ENCODE measurements at places on chromosomes 7 and 10. TPM values are rescaled to one million over a fixed set of nuclear protein-coding genes. Genes with fewer than 3 reads are reported as not detected.

The C10orf67 gene
- total RNA-seq = not detected

The C10orf62 gene
- total RNA-seq = not detected

The LIPK gene
- total RNA-seq = not detected

The ATOH7 gene
- not detected for total RNA-seq

The ANKIB1 gene
- total RNA-seq = 45.6 TPM

The ITGA8 gene
- total RNA-seq = 8.7 TPM

The PLEKHS1 gene
- 0.03 TPM for total RNA-seq

The SLC25A13 gene
- 78.1 TPM for total RNA-seq

The SPDYE5 gene
- not detected for total RNA-seq

The CHRM2 gene
- total RNA-seq = 0.24 TPM

The TMEM139 gene
- not detected for total RNA-seq

The IFRD1 gene
- total RNA-seq = 89.6 TPM

The PNLIPRP2 gene
- not detected for total RNA-seq

The ASB15 gene
- 1.4 TPM for total RNA-seq

The HTR5A gene
- total RNA-seq = not detected

The KLF14 gene
- total RNA-seq = not detected

The KNDC1 gene
- not detected for total RNA-seq

The SLC16A12 gene
- not detected for total RNA-seq

The ASZ1 gene
- total RNA-seq = not detected

The CASTOR2 gene
- 1.8 TPM for total RNA-seq

The METTL27 gene
- 0.91 TPM for total RNA-seq

The TMEM273 gene
- total RNA-seq = not detected

The LDB3 gene
- 1.1 TPM for total RNA-seq

The GDF2 gene
- total RNA-seq = not detected

The OR2A14 gene
- not detected for total RNA-seq

The KCNH2 gene
- total RNA-seq = not detected

The LOXL4 gene
- 0.55 TPM for total RNA-seq

The ITPRID1 gene
- total RNA-seq = not detected

The C10orf53 gene
- total RNA-seq = not detected

The NEUROG3 gene
- total RNA-seq = not detected

The HABP2 gene
- total RNA-seq = not detected

The DYDC2 gene
- not detected for total RNA-seq

The ZCCHC24 gene
- total RNA-seq = 10.4 TPM

The SLC26A3 gene
- total RNA-seq = not detected

The RTKN2 gene
- 3.3 TPM for total RNA-seq

The PPP1R17 gene
- not detected for total RNA-seq

The NUB1 gene
- 50.7 TPM for total RNA-seq

The IFIT1 gene
- 1.8 TPM for total RNA-seq

The ZP3 gene
- total RNA-seq = 3.7 TPM

The CYP2C18 gene
- not detected for total RNA-seq

The GLI3 gene
- total RNA-seq = 0.91 TPM

The PSTK gene
- 11.2 TPM for total RNA-seq

The UCMA gene
- not detected for total RNA-seq

The ENKUR gene
- not detected for total RNA-seq

The GTPBP4 gene
- total RNA-seq = 87.4 TPM

The OR13A1 gene
- total RNA-seq = not detected

The LRRD1 gene
- not detected for total RNA-seq

The FEZF1 gene
- not detected for total RNA-seq
